ACHN (cell line): ENCODE measurements at places on chromosomes 2 and 18.

DNA sequence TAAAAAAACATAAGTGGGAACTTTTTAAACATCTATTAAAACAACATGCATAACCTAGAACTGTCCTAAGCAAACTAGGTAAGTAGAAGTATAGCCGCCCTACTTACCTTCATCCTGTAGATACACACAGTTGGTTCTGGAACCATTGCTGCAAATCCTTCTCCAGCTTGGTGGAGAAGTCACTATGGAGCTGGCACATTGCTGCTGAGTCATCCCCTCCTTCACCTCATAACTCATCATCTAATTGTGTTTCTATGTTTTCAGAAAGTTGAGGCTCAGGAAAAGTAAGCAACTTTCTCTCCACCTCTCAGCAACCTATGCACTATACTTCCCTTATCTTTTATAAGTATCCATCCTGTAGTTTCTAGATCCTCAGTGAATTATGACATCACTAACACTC, 269.8 kb upstream of the MMADHC start:
- no peak for DNase-seq

DNA sequence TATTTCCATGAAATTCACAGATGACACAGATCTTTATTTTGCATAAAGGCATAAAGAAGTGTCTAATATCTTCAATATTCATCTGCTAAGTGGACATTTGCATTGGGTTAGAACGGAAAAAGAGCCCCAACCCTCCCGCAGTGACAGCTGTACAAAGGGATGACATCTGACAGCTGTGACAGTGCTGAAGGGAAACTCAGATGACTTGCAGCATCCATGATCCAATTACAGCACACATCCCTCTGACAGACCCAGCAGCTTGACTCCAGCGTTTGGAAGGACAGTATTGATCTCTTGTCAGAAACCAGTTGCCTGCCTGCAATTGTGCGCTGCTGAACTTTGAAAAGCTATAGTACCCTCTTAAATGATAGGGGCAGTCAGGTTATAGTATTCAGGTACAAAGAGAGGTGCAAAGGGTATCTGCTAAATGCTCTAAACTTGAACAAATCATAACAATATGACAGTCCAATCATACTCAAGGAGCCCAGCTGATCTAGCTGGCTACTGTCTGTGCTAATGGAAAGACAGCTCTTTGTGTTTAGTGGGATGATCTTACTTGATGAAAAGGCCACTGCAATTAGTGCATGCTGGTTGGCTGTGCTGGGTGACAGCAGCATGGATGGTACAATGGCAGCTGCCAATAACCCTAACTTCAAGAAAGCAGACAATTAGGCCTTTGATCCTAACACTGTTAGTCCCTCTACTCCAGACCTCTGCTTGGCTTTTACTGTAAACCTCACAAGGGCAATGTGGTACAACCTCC, 599.2 kb downstream of the NR4A2 start:
- no peak for DNase-seq

DNA sequence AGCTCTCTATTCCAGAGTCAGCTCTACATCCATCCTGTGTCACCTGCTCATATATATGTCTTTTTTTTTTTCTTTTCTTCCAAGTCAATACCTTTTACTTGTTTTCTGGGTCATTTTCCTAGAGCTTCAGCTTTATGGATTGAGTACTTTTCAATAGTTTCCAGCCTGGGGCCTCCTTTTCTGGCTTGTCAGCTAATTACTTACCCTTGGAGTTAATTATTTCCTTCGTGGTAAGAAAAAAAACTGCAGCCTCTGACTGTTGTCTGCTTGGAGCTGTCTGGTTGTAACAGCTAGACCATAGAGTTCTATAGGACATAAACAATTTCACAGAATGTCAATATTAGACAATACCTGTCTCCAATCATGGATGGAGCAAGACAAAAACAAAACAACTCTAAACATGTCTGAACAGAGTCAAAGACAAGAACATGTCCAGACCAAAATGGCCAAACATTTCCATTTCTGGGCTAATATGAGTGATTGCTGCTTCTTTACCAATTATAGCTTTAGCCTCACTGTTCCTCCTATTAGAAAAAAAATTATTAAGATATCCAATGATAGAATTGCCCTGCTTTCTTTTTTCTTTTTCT, 643.1 kb downstream of the SLC4A3 start:
- DNase-seq: peak; percentile 22

- no peak for DNase-seq
These were observed 66.2 kb downstream of the TRAPPC8 start for GRCh38 chr18:31876707-31877106.

- DNase-seq: no peak
These were observed 259.0 kb downstream of the LOXHD1 start for GRCh38 chr18:46398005-46398404.
